ENCODE measurements at places on chromosomes 3 and 15. TPM values are rescaled to one million over a fixed set of nuclear protein-coding genes. Genes with fewer than 3 reads are reported as not detected.
A peak's percentile ranks its signal among the peaks of the same experiment; 100 is the strongest.

DNA sequence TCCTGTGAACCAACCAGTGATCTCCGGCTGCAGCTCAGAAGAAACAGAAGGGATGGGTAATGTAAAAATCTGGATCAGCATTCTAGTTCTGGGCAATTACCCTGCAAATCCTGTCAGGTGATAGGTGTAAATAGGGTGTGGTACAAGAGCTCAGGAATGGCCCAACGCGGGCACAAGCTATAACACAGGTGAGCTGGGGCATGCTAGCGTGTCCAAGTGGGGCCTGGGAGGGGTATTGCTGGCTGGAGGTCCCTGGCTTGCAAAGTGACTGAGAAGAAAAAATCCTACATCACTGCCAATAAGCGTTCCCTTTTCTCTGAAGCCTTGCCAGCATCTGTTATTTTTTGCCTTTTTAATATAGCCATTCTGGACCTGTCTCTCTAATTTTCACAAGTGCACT is 9.7 kb upstream of the CHST2 start:
- no peak for DNase-seq

GRCh38 chr15:62809968-62810260 is 232.6 kb upstream of the TPM1 start:
- DNase-seq, result no peak

DNA sequence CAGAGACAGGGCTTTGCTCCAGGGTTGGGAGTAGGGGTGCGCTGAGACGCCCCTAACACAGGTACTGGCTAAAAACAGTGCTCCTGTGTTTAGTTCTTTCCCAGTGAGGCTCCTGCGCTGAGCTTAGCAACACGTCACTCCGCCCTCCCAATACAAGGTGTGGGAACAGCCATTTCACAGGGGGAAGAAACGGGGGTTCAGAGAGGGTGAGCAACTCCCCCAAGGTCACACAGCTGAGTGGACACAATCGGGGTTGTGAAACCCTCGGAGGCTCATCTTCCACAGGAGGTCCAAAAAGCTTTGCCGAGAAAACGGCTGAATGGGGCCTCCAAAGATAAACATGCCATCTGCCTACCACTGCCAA is 628 bp downstream of the PRRT3 start:
- no peak for DNase-seq

DNA sequence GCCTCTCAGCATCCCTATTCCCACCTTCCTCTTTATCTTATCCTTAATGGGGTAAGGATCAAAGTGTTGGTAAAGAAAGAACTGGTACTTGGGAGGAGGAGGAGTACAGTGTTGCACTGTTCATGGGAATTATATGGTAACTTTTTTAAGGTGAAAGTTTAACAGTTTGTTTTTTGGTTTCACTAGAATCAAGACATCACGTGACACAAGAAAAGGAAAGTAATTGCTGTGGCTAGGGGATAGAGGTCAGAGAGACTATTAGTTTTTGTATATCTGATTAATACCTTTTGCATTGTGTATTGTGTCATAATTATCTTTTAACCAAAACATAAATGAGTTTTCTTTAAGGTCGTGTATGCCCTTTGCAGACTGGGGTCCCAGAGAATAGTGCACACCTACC is 23.5 kb upstream of the SLC24A5 start:
- no peak for DNase-seq

Gene GOLGA6A
- not detected for total RNA-seq

GRCh38 chr3:41265823-41266273 is 66.5 kb downstream of the CTNNB1 start:
- no peak for DNase-seq

GRCh38 chr15:99438691-99439523 is 126.9 kb upstream of the MEF2A start:
- no peak for DNase-seq

GRCh38 chr3:3172627-3173026 is 6.9 kb downstream of the CRBN start:
- DNase-seq, result no peak

GRCh38 chr3:78839693-78840092 is 928.1 kb downstream of the ROBO1 start:
- DNase-seq, result no peak

GRCh38 chr3:140499114-140499757 is 178.6 kb upstream of the TRIM42 start:
- no peak for DNase-seq

GRCh38 chr15:39135989-39136388 is 444.9 kb upstream of the THBS1 start:
- DNase-seq, result no peak

GRCh38 chr3:43959498-43960447 is 269.0 kb downstream of the ABHD5 start:
- no peak for DNase-seq

DNA sequence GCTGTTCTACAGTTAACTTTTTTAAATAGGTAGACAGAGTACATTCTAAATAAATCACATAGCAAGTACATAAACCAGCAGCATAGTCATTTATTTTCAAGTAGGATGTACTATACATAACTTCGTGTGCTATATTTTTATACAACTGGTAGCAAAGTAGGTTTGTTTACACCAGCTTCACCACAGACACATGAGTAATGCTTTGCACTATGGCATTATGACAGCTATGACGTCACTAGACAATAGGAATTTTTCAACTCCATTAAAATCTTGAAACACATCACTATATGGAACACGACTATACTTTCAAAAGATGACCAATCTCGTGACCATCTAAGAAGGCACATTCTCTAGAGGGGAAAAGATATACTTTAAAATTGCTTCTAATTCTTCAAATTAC is 3.5 kb downstream of the TEX55 start:
- DNase-seq, result no peak

Gene KLHL40
- not detected for total RNA-seq

GRCh38 chr3:72078676-72079368 is 293.9 kb upstream of the PROK2 start:
- DNase-seq, result no peak

Gene FAM107A
- 0.07 TPM for total RNA-seq

DNA sequence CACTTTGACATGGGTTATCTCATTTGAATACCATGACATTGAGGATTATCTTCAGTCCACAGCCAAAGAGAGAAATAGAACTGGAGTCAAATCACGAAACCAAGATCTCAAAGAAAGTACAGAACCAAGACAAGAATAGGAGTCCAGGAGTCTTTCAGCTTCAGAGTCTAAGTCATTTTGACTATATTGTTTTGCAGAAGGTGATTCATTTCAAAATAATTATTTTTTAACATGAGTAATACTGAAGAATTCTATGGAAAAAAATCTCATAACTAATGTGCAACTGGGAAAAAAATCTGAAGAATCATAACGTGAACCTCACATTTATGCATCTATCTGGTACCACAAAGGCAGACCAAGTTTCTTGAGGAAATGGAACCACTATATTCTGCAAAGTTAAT is 60.3 kb downstream of the UBE3A start:
- no peak for DNase-seq

- DNase-seq, result no peak
Measured at GRCh38 chr3:72594615-72595215, 253.5 kb downstream of the SHQ1 start.

DNA sequence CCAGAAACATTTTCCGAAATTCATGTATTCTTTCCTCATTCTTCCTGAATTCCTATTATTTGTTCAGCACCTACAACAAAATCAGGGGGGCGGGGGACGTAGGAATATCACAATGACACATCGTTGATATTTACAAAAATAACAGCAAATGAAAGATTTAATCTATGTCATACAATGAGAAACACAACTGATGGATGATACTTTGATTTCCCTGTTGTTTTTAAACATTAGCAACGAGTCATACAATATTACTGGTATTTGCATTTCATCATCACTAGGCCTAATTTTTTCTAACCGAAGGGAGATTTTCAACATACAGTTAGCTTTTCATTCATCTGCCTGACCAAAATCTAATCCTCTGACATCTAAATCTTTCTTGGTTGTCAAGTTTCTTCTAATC is 45.3 kb upstream of the INO80 start:
- DNase-seq, result no peak

- DNase-seq, result no peak
Measured at GRCh38 chr15:28265334-28266019, 56.5 kb downstream of the HERC2 start.

DNA sequence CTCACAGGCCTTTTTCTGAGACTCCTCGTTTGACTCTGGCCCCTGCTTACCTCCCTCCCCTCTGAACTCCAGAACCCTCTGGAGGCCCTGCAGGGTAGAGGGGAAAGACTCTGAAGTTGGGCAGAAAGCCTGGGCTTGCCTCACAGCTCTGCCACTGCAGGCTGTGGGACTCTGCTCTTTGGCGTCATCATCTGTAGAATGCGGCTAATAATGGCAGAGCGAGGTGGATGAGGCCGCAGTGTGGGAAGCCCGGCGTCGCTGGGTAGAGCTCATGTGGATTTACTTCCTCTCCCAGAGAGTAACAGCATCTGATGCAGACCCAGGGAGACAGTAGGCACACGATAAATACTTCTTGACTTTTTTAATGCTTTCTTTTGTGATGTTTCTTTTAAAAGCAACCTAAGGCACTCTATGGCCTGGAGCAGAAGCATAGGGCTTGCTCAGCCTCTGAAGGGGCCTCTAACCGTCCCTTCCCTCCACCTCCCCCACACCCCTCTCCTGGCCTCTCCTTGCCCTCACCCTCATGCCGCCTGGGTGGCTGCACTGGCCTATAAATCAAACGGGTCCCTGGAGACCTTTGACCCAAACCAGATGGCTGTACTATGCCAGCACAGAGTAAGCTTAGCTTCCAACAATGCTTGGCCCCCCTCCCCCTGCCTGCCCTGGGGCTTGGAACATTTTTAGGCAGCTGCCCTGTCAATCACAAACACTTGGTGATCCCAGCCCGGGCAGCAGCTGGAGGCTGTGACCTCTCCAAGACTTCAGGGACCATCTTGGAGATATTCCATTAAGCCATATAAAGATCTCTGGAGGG is 32.9 kb downstream of the SPSB4 start:
- no peak for DNase-seq

Gene PLA2G4B
- 5.2 TPM for total RNA-seq

- DNase-seq, result no peak
Measured at GRCh38 chr15:22973286-22973685, 6.9 kb downstream of the CYFIP1 start.

- DNase-seq, result no peak
Measured at GRCh38 chr3:110106805-110107204, 769.5 kb upstream of the DPPA4 start.

Gene C3orf22
- total RNA-seq, result not detected

GRCh38 chr3:58924578-58924977 is 125.2 kb downstream of the CFAP20DC start:
- no peak for DNase-seq

DNA sequence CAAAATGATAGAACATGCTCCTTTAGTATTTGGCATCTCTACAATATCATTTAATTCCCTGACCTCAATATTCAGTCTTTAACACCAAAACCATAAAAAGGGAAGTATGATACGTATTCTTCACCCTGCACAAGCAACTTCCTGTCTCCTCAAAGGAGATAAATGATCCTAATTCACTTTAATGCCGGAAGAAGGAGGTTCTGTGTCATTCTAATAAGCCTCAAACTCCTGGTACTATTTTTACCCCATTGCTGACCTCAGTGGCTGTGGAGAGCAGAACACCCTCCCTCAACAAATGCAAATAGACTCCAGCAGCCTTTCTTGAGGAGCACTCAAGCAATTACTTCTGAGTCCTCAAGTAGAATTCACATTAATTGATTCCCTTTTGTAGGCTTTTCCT is 173.3 kb downstream of the TMEM108 start:
- DNase-seq, result no peak

DNA sequence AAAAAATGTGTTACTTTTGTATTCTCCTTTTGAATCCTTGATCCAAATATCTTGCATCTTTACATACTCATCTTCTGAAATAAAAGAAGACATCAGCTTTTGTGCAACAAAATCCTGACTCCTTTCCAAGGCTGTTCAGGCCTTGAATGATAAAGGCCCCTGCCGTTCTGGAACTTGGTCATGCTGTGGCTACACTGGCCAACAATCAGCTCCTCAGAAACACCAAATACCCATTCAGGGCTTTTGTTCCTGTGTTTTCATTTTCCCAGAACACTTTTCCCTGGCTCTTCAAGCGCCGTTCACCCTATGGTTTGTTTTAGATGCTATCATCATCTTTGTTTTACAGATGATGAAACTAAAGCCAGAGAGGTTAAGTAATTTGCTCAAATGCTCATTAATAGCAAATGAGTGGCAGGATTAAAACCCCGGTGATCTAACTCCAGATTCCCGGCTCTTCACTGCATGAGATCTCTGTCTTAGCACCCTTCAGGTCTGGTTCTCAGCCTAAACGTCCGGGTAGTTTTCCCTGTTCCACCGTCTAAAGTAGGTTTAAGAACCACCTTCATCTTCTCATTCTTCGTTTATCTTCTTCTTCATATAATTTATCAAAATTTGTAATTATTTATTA is 58.3 kb downstream of the EPHA3 start:
- DNase-seq, result no peak

GRCh38 chr3:52118156-52118875 is 35.9 kb downstream of the POC1A start:
- no peak for DNase-seq

DNA sequence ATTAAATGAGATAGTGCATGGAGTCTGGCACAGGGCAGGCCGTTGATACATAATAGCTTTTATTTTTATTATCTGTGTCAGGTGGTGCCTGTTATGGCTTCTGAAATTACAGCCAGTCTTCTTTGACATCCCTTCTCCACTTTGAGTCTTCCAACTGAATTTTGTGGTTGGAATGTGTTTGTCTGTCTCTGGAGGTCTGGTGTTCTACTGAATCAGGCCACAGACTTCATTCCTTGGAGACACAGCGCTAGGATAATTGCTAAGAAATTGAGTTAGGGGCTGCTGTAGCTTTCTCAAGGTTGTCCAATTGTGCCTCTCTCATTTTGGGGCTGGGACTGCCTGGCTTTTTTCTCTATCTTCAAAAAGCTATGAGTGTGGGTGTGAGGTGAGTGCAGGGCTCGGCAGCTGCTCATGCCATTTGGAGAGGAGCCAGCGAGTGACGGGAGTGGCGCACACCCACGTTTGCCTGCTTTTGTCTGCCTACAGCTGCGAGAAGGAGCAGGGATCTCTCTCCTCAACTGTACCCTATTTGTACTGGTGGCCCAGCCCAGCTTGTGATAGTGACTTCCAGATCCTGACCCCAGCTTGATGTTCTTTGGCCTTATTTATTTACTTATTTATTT is 49.8 kb upstream of the SYN2 start:
- peak; percentile 54 for DNase-seq

GRCh38 chr15:56772868-56773639 is 39.7 kb upstream of the ZNF280D start:
- DNase-seq, result no peak

Gene TMEM45A
- 0.80 TPM for total RNA-seq

Gene GOLGA6D
- total RNA-seq, result not detected

Gene ATOSA
- 6.1 TPM for total RNA-seq

DNA sequence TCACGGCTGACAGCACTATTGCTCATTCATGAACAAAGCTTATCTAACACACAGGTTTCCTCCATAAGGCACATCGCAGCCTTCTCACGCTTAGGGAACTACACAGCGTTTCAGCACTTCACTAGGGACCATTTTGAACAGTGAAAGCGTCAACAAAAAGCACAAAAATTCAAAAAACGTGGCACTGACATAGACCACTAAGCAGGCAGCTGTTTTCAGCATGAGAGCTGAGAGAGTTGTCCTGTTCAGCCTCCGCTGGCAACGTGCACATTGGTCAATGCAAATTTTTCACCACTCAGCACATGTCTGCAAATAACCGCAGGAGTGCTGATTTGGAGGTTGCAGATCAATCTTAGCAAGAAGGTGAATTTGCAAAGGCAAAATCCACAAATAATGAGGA is 109.2 kb downstream of the LRRK1 start:
- no peak for DNase-seq

GRCh38 chr15:94297558-94297957 is 66.2 kb downstream of the MCTP2 start:
- no peak for DNase-seq

GRCh38 chr3:149657321-149657925 is 402 bp downstream of the WWTR1 start:
- DNase-seq, result no peak

Gene TNNC1
- total RNA-seq, result 0.47 TPM

All from K562 (cell line).